ENCODE measurements at places on chromosomes 11 and 22.
A peak's percentile ranks its signal among the peaks of the same experiment; 100 is the strongest.

DNA sequence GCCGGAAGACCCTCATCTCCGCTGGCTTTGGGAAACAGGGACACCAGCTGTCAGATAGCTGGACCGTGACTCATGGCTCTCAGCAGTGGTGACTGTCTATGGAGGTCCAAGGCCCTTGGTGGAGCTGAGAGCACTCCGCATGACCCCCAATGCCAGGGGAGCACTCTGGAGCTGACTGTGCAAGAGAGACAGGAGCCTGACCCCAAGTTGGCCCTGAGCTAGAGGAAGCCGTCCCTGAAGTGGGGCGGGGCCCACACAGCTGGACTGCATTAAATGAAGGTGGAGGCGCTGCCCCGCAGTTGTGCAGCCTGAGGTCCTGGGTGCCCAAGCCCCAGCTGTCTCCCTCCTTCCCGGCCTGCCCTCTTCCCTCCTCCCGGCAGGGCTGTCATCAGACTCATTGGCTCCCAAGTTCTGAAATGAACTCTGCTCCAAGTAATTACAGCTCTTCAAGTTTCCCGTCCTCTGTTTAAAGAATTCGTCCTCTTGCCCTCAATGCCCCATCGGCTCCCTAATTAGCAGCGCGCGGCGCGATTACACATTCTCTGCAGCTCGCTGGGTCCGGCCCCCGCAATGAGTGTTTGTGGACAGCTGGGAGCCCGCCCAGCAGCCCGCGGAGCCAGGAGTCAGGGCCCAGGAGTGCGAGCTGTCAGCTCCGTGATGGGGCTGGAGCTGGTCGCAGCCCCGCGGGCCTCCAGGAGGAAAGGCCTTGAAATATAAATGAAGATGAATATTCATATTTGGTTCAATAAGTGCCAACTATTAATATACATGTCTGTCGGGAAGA is 93.2 kb upstream of the LMO1 start:
- DNase-seq = no peak

- DNase-seq = no peak
Observed at GRCh38 chr22:20931126-20931654, 14.0 kb downstream of the CRKL start.

- DNase-seq = no peak
Observed at GRCh38 chr11:85939099-85940015, 84.2 kb downstream of the CCDC83 start.

DNA sequence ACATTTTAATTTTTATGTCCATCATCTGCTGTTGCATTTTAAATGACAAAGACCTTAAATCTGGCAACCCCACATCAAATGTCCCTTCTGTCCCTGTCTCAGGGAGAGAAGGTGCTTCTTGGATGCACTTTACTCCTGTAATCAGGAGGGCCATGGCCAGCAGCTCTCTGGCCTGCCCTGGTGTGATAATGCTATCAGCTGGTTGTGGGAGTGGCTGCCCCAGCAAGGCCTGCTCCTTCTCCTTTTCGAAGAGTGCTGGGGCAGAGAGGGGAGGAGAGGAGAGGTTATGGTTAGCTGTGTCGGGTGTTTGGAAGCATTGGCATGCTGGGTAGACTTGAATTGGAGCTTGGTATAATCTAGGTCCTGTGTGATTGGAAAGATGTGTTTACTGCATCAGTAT is 12.8 kb downstream of the TNRC6B start:
- DNase-seq = peak; percentile 54

GRCh38 chr11:75594211-75594610 is 32.2 kb downstream of the SERPINH1 start:
- no peak for DNase-seq

- DNase-seq = no peak
Observed at GRCh38 chr22:35719212-35719875, 1.7 kb downstream of the APOL5 start.

- DNase-seq = no peak
Observed at GRCh38 chr11:16406226-16406625, 49.9 kb upstream of the SOX6 start.

- no peak for DNase-seq
Observed at GRCh38 chr11:108369064-108369463, 98.3 kb downstream of the C11orf65 start.

- no peak for DNase-seq
Observed at GRCh38 chr22:32994041-32994830, 63.9 kb downstream of the SYN3 start.

DNA sequence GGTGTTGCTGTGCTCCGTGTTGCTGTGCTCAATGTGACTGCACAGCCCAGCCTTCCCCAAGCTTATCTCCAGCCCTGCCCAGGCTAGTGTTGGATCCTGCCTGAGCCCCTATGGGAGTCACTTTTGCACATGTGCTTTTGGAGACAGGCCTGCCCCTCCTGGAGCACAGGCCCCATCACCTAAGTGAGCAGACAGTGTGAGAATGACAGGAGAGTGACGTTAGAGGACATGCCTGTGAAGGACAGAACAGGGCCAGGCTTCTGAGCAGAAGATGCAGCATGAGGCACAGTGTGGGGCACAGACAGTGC is 36.6 kb upstream of the SUSD2 start:
- no peak for DNase-seq

DNA sequence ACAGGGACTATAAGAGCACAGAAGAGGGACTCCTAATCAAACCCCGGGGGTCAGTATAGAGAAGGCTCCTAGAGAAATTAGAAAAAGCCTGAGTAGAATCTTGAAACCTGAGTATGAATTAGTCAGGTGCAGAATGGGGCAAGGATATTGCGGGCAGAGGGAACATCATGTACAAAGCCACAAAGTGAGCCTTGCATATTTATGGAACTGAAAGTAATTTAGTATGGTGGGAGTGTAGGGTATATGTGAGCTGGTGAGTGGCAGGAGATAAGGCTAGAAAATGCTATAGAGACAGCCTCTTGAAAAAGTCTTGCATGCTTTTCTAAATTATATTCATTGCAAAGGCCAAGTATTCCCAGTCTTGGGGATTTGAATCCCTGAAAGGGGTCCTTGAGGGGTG is 93.7 kb downstream of the STIM1 start:
- DNase-seq = no peak

DNA sequence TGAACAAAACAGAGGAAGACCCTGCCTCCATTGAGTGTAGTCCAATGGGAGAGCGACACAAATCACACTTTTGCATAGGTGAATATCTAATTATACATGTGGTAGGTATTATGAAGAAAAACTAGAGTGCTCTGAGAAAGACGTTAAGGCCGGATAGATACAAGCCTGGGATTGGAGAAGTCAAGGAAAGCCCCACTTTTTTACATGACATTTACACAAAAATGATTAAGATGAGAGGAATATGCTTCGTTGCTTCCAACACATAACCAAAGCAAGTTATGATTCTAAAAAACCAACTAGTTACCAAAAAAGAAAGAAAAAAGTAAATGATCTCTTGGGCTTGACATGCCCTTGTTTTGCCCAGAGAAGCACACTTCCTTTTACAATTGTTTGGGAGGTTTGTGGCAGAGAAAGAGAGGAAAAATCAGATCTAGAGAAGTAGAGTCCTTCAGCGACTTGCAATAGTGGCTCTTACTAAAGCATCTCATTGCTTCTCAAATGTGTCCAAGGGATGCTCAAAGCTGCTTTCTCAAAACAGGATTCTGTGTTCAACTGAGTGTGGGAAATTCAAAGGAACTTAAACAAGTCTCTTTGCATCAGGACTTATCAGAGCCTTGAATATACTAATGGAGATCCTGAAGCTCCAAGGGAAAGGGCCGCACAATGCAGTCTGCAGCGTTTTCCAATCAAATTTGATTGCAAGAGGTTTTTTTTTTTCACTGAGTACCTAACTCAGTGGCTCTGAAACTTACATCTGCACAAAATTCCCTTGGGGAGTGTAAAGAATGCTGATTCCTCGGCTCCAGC is 38.8 kb downstream of the FLI1 start:
- DNase-seq = no peak

DNA sequence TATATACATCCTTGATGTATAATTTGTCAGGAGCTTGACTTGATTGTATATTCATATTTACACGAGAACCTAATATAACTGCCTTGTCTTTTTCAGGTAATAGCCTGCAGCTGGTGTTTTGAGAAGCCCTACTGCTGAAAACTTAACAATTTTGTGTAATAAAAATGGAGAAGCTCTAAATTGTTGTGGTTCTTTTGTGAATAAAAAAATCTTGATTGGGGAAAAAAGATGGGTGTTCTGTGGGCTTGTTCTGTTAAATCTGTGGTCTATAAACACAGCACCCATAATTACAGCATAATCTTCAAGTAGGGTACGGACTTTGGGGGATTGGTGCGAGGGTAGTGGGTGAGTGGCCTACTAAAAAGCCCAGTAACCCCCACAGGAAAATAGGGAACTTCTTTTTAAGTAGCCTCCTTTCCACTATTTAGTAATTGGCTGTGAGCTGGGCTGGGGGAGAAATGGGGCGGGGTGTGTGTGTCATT is 7.5 kb downstream of the MALAT1 start:
- peak; percentile 86 for DNase-seq

DNA sequence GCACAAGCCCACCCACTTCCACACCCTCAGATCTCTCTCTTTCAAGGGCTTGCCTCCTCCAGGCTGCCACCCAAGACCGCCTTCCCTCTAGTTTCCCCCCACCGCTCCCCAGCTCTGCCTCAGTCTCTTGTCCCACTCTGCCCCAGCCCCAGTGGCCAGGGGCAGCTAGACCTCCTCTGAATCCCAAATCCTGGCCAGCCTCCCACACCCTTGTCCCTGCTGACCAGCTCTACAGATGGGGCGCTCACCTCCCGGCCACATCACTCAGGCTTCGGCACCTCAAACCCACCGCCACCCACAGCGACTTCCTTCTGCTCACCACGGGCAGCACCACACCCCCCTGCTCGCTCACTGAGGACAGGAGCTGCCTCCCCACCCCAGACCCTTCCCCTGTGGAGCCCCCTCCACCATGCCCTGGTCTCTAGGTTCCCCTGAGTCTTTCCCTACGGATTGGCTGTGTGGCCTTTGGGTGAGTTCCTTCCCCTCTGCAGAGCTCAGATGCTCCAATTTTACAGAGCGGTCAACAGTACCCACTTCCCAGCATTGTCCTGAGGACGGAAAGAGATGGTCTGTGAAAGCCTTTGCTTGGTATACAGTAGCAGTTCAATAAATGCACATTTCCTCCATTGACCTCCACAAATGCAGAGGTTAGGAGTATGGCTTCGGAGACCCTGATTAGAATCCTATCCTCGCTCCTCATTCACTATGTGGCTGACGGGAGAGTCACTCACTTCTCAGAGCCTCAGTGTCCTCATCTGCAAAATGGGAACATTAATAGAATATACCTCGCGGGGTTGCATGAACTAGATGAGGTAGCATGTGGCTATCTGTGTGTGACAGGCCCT is 11.5 kb upstream of the SPI1 start:
- no peak for DNase-seq

GRCh38 chr22:36727927-36728488 is 24.5 kb upstream of the CACNG2 start:
- no peak for DNase-seq

Data from hematopoietic multipotent progenitor cell (in vitro differentiated cells).